Trophoblast cell (in vitro differentiated cells and primary cell): ENCODE measurements at places on chromosomes 4 and X.

GRCh38 chr4:11402192-11402591, 26.5 kb downstream of the HS3ST1 start:
- DNase-seq: no peak

GRCh38 chr4:53633608-53634007, 42.3 kb upstream of the LNX1 start:
- DNase-seq: no peak

- no peak for DNase-seq
These were observed 66.2 kb upstream of the USP9X start for GRCh38 chrX:41019041-41019392.

- peak; percentile 5 for DNase-seq
These were observed 10.3 kb downstream of the ZDHHC9 start for GRCh38 chrX:129833153-129833990.

GRCh38 chrX:153871946-153872878, 13.8 kb downstream of the L1CAM start:
- DNase-seq: no peak

- DNase-seq: peak; percentile 47
These were observed 708.4 kb upstream of the FRG1 start for GRCh38 chr4:189232274-189232673.

GRCh38 chr4:138174981-138175794, 67.0 kb downstream of the SLC7A11 start:
- no peak for DNase-seq

GRCh38 chrX:40996886-40997530, 88.2 kb upstream of the USP9X start:
- peak; percentile 72 for DNase-seq

GRCh38 chrX:120145295-120145925, 13.0 kb upstream of the RHOXF2 start:
- no peak for DNase-seq

DNA sequence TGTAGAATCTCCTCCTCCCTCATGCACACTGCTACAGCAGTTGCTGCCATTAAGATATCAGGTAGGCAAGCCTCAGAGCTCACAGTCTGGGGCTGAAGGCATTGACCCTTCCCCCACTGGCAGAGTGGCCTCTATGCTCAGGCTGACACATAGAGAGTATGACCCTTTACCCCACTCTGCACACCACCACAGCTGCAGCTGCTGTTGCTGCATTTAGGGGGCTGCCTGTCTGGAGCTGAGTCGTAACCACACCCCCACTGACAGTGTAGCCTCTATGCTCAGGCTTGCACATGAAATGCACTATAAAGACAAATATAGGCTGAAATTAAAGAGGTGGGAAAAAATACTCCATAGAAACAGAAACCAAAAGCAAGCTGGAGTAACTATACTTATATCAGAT, 289.3 kb upstream of the PABPC4L start:
- DNase-seq: no peak

- DNase-seq: no peak
These were observed 93.4 kb downstream of the TMA16 start for GRCh38 chr4:163587867-163588266.

DNA sequence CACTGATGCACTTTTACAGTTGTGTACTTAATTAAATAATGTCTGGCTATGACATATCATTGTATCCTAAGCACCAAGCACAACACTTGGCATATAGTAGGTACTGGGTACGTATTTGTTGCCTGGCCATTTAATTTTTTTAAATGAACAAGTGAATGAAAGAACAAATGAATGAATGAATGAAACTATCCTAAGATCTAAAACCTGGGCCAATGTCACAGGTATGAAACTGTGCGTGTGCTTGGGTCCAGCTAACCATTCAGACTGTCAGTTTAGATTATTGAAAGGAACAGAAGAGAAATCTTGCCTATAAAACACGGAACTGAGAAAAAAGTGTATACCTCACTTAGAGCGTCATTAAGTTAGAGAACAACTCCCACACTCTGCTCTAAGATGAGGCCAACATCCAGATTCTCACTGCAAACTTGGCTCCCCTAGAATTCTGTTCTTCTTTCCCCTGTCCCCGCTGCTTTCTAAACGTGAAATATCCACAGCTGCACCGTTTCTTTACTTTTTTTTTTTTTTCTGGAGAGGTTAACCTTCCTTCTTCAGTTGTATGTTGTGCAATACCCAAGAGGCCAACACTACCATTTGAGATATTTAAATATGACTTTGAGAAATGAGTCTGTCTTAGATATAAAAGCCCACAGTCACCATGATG, 17.3 kb upstream of the SEL1L3 start:
- no peak for DNase-seq

DNA sequence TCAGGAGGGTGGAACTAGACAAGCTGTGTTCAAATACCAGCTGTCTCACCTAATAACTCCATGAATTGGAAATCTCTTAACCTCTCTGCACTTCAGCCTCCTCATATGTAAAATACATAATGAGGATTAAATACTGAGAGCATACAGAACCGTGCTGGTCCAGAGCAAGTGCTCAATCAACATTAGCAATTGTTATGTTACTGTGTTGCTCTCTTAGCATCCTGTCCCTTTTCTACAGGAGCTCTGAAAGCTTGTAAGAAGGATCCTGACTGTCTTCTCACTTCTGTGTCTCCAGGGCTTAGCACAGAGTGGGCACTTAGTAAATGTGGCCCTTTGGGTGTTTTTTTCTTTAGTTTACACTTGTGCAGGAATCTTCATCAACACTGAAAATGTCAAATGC, 1456.1 kb upstream of the IGFBP7 start:
- DNase-seq: no peak

DNA sequence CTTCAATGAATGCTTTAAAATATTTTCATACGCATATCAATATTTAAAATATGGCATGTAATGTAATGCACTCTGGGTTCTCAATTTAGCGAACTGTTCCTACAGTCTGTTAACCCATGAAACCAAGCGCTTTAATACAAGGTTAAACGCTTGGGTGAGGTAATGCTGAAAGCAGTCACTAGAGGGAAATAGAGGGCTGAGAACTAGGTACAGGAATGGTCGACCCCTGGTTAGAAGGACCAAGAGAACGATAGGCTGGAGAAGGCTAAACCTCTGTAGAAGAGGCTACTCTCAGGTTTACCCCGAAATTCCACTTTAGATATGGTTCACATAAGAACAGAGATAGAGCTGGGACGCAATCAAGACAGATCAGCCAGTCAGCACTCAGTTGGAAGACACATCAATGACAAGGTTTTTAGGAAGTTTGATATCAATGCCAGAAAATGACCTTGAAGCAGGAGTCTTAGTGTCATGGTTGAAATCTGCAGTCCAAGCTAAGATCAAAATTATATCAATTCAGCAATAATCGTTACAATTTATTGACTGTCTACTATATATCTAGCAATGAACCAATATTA, 26.9 kb downstream of the ARSJ start:
- DNase-seq: no peak
